Memory B cell (primary cell): ENCODE measurements at places on chromosomes 13 and 19.

DNA sequence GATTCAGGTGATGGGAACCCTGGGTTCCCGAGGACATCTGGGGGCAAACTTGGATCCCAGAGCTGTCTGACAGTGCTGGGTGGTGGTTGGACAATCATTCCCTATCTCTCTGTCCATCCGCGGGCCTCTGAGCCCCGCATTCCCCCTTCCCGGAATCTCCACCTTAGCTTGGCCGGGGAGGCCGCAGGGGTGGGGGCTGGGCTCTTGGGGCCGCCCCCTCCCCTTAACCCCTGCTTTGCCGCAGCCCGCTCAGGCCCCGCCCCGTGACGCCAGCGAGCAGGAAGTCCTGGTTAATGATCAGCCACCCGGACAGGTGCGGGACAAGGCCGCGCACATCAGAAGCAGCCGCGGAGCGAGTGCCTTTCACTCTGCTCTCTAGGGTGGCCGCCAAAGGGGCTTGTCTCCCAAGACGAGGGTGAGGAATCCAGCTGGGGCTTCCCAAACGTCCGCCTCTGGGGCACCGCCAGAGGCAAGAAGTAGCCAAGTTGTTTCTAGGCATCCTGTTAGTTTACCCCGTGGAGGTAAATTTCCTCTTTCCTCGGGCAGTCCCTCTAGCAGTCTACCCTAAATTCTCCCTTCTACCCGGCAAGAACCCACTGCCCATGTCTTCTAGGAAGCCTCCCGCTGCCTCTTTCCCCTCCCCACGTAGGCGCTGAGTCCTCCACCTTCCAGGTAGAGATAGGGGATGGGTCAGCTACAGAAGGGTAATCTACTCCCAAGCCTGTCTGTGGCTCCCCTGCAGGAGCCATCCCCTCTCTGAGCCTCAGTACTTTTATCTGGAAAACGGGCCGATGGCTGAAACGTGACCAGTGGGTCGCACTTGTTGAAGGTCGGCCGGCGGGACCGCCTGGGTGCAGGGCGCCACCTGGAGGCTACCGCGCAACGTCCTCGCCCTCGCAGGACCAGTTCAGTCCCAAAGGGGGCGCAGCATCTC, 3.0 kb downstream of the IRF2BP1 start:
- DNase-seq, result peak; percentile 90

- DNase-seq, result no peak
Measured at GRCh38 chr13:48731001-48731658, 77.4 kb downstream of the CYSLTR2 start.

DNA sequence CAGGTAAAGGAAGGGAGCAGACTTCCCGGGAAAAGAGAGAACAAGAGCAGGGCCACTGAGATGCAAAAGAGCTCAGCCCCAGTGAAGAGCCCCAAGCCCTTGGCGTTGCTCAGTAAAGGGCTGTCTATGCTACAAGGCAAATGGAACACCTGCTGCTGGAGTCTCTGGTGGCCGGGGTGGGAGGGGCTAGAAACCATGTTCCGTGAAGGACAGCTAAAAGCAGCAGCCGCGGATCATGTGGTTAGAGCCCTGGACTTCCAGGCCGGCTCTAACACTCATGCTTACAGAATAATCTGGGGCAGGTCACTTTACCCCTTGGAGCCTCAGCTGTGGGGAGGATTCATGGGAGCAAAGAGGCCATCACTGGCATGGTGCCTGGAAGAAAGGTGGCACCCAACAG, 17.8 kb downstream of the POU2F2 start:
- peak; percentile 36 for DNase-seq

DNA sequence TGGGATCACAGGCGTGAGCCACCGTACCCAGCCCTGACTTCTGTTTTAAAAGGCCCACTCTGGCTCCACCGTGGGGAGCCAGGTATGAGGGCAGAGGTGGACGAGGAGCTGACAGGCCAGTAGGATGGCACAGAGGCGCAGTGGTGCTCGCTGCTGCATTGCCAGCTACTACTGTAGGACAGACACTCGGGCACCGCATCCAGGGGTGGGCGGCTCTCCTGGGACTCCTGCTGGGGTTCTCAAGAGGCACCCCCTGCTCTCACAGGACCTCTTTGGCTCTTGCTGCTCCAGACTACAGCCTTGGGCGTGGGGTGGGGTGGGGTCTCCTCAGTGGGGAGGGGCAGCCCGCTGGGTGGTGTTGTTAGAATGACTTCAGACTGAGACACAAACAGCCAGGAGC, 53.4 kb downstream of the LATS2 start:
- no peak for DNase-seq

- no peak for DNase-seq
Measured at GRCh38 chr19:50312967-50313811, 16.0 kb downstream of the KCNC3 start.

DNA sequence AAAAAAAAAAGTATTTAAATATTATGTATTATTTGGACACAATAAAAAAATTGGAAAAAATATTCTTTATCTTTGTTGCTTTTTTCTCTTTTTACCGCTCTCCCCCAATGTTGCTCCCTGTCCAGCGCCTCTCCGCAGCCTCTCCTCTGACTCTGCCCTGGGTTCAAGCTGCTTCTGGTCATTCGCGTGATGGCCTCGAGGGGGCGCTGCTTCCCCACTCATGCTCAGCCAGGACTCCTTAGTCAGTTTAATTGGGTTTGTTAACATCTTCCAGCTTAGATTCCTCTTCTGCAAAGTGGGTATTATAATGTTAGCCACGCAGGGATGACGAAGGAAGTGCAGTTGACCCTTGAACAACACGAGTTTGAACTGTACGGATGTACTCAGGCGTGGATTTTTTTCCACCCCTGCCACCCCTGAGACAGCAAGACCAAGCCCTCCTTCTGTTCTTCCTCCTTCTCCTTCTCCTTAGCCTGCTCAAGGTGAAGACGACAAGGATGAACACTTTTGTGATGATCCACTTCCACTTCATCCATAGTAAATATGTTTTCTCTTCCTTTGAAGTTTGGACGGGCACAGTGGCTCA, 4.9 kb upstream of the NWD1 start:
- peak; percentile 58 for DNase-seq

- DNase-seq, result peak; percentile 61
Measured at GRCh38 chr19:12778017-12778904, 2.9 kb upstream of the HOOK2 start.

DNA sequence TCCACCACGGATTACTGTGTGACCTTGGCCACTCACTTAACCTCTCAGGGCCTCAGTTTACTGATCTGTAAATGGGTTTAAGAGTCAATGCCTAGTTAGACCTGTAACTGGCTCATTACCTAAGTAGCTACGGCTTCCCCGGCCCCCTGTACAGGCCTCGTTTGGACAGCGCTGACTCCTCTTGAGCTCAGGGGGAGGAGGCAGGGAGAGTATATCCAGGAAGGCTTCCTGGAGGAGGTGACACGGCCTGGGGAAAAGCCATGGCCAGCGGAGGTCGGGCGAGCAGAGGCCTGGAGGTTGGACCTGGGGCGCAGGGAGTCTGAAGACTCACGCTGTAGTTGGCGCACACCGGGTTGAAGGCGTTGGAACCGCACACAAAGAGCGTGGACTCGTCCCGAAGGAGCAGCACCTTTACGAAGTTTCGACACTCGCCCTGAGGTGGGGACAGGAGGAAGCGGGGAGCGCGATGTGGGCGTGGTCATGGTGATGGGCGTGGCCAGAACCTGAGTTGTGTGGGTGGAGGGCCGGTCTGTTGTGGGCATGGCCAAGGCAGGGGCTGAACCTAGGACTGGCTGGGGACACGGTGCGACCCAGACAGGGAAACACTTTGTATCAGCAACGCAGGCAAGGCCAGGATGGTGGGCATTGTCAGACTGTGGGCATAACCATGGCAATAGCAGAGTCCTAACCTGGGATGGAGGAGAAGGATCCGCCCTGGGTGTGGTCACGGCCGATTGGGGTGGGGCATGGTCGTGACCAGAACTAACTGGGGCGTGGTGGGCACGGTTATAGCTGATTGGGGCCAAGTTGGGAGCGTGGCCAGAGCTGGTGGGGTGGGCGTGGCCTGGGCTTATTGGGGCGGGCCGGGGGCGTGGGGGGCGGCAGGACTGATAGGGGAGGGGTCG, 3.6 kb downstream of the SEMA6B start:
- no peak for DNase-seq

DNA sequence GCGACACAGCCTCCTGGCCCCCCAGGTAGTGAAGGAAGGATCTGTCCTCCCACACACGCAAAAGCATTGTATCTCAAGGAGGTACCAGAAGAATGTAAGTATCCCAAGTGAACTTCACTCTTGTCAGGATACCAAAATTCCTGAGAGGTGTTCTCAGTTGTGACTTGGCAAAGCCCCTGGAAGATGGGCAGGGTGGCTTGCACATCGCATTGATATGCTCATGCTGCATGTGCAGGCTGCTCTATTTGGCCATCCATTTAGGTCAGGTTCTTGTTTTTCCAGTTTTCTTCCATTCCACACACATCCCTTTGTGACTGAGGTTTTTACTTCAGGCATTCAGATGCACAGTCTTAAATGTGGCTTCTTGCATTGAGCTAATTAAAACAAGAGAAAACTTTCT, 382.8 kb downstream of the FOXO1 start:
- DNase-seq, result no peak

DNA sequence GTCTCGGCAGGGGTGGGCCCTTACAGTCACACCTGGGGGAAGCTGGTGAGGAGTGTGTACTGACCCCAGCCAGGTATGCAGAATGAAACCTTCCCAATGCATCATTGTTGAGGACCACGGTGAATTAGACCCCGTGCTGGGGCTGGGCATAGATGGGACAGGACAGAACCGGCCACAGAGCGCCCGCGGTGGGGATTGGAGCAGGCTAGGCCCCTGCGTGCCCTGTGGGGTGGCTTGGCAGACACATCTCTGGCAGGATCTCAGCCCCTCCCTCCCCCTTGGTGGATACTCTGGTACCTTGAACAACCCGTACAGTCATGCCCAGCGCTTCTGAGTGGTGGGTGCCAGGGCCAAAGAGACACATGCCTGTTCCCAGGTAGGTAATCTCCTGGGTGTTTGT, 200.6 kb downstream of the TEX29 start:
- DNase-seq, result no peak

DNA sequence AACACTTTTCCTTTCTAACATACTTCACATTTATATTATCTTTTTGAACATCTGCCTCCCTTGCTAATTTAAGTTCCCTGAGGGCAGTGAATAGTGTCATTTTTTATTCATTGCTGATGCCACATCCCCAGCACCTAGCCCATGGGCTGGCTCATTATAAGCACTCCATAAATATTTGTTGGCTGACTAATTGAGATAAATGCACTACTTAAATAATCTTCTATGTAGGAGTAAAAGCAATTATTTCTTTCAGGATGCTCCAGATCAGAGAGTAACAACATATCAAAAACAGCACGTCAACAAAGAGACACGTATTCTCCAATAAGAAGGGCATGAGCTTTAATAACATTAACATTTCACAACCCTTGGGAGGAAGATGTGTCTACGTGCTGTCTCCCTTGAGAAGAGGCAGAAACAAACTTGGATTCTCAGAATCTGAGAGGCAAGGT, 228.2 kb downstream of the LHFPL6 start:
- no peak for DNase-seq

GRCh38 chr19:38061294-38061693, 154.3 kb downstream of the SIPA1L3 start:
- DNase-seq, result no peak

DNA sequence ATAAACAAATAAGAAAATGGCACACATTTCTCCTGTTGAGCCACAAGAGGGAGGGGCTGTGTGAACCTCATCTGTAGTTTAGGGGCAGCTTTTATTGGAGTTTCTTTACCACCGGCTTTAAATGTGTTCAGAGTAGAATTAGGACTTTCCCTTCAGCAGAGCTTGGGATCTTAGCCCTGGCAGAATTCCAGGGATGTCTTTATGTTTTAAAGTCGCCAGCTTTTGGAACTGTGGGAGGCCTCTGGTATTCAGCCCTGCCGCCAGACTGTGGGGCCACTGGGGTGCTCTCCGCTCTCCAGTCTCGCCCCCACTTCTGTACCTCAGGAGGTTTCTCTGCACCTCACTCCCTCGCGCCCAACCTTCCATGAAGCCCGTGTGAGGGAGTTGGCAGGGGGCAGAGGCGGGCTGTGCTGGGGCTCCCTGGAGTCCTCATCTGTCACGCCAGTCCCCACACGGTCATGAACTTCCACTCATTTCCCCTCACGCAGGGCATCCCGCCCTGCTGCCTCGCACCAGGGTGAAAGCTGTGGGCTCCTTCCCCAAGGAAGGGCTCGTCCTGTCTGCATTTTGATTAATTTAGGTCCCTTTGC, 31.5 kb downstream of the CCDC8 start:
- no peak for DNase-seq

DNA sequence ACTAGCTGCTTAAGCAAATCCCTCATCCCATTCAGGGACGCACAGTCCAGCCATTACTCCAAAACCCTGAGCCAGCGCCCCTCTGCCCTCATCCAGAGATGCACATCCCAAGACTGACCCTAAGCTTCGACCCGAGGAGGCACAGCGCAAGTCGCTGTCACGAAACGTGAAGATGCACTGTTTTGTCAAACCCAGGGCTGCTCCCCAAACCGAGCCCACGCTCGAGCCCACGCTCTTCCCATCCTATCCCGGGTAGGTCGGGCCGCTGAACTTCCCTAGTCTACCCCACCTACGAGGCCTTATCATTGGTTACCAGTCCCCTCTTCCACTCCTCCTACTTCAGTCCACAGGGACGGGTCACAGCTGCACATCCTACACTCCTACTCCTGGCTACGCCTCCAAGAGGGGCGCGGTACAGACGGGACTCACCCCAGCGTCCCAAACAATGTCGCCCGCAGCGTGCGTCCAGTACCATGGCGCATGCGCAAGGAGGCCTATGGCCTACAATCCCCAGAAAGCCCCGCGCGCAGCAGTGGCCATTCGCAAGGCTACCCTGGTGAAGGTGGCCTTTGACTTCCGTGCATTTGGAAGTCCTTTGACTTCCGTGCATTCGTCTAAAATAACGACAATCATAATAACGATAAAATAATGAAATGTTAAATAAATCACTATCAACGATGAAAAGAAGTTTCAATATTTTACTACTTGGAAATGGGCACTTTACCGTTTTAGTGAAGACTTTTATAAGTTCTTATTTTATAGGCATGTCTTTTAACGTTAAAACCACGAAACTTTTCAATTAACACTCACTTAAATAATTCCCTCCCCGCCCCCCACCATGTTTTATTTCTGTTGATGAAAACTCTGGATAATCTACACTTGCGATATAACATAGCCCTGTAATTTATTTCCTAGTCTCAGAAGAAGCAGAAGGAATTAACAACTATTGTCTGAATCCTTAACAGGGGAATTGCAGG, at the start of gene ZNF285:
TSS of gene ZNF285 (minus strand) at position 470 of the 977 bp plus-strand sequence. CDS start 4,395 bp downstream, outside the sequence.
- DNase-seq, result peak; percentile 56

- DNase-seq, result peak; percentile 19
Measured at GRCh38 chr13:32428581-32429432, 877 bp upstream of the N4BP2L1 start.

DNA sequence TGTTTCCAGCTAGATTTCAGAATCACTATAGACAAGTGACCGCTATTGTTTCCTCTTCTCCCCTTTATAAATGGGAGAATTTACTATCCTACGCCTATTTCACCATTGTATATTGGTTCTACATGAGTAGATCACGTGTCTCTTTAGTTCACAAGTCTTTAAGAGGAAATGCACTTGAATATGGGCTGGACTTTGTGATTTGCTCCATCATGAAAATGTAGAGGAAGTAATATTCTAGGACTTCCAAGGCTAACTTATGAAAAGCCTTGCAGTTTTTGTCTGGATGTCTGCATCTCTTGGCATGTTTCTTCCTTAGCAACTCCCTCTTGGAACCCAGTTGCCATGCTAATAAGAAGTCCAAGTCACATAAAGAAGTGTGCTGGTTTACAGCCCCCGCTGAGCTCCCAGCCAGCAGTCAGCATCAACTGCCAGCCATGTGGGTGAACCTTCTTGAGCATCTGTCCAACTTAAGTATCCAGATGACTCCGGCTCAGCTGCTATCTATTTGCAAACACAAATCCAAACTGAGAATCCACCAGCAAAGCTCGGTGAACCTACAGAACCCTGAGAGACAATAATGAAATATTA, 4.8 kb upstream of the FBXL3 start:
- no peak for DNase-seq

GRCh38 chr13:75489502-75490263, 7.7 kb upstream of the TBC1D4 start:
- DNase-seq, result no peak
